ENCODE measurements at places on chromosomes 1 and 21.

GRCh38 chr1:5620418-5620817, 371.8 kb downstream of the NPHP4 start:
- no peak for DNase-seq

DNA sequence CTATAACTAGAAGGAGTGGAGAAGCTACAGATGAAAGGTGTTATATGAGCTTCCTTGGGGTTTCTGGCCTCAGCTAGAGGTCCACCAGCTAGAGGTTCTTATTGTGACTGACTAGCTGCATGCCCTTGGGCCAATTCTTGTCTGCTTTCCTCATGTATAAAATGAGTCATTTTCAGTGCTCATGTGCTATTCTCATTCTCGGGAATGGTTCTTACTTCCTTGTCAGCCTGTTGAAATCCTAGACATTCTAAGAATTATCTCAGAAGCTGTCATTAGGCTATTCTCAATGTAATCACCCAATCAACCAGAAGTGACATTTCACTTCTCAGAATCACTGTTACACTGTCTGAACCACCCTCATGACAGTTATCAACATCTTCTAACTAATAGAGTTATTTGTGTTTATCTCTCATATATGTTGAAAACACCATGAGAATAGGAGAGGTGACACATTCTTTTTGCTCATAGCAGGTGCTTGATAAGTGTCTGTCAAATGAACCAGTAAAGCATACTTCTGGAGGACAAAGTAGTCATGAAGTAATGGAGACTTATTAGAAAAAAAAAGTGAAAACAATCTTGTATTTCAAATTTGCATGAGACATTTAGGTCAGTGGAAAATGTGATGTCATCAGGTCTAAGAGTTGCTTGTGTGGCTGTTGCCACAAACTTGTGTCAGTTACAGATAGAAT, 122.8 kb upstream of the IVNS1ABP start:
- no peak for DNase-seq

DNA sequence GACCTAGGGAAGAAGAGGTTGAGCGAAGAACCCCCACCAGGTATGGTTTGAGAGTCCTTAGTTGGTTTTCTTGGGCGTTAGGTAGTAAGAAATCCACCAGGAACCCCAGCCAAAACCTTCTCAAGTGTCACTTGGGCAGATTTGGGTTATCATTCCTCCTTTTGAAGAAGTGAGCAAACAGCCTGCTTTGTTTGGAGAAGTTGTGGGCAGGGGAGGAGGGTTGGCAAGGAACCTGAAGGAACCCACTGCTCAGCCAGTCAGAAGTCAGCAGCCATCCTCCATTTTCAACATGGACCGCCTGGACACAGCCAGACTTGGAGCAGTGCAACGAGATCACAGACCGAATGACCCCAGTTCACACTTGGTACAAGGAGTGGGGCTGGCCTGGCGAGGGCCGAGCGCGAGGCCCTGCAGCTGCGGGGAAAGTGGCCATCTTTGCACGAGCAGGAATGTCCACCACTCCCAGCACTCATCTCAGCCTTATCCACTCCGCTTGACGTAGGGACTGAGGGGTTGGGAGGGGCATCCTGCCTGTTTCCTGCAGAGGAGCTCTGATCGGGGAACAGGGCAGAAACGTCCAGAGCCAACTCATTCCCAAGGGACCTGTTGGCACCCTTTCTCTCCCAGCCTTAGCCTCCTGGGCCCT, 7.2 kb downstream of the ADPRS start:
- DNase-seq = no peak

- no peak for DNase-seq
Observed at GRCh38 chr1:115980998-115981993, 5.0 kb downstream of the SLC22A15 start.

DNA sequence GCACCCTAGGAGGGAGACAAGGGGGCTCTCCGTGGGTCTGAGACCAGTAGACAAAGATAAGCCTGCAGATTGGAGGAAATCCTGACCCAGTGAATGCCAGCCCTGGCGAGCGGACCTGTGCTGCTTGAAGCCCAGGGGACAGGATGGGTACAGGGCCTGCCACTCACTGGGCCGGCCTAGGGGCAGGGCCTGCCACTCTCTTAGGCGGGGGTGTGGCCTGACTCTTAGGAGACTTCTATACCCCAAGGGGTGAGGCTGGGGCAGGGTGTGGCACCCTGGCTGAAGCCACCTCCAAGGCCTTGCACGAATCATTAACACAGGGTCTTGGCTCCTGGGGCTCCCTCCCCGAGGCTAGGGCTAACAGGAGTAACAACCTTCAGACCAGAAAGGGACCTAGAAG, 30.7 kb downstream of the TRIM62 start:
- no peak for DNase-seq

DNA sequence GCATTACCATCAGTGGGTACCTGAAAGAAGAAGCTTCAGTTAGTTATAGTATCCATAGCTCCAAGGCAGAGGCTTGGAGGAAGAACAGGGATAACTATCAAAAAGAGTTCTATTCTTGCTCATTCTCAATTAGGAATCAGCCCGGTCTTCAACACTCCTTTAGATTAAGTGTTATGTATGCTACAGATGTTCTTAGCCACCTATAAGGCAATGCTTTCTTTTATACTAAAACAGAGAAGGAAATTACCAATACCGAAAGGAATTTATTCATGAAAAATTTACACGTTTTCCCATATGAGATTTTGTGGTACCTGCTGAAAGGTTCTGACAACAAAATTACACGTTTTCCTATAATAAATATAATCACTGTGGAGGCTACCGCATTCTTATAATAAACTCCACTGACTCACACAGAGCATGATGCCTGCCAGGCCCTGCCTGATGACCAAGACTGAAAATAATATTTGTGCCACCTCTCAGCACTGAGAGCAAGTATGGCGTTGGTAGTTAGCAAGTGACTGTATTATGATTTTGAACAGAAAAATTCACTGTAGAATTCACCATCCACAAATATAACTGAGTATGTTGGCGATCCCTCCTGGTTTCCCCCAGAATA, 58.3 kb downstream of the APP start:
- no peak for DNase-seq

- no peak for DNase-seq
Observed at GRCh38 chr1:32208891-32209328, at the start of gene DCDC2B. Gene DCDC2B, plus strand, starts transcription at chr1:32209089. Its CDS starts 5 bp downstream, at chr1:32209094.

DNA sequence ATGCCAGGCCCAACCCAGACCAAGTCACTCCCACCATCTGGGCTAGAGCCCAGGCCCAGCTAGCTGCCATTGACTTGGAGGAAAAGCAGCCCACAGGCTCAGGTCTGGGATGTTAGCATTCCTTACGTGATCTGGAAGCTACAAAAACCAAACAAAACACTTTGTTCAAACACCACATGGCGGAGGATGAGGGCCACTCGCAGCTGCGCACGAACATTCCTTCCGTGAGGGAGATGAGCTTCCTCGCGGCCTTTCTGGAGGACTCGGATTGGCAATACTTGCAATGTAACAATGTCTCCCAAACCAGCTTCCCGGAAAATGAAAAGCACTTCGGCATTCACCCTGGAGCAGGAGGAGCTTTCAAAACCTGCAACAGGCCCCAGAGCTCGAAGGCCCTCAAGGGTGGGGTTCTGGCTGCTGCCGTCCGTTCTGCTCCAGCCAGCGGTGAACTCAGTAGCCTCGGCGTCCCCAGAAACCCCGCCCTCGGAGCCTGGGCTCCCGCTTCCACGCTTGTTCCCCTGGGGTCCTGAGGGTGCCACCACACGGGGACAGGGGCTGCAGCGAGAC, 40.5 kb downstream of the COL6A1 start:
- no peak for DNase-seq

DNA sequence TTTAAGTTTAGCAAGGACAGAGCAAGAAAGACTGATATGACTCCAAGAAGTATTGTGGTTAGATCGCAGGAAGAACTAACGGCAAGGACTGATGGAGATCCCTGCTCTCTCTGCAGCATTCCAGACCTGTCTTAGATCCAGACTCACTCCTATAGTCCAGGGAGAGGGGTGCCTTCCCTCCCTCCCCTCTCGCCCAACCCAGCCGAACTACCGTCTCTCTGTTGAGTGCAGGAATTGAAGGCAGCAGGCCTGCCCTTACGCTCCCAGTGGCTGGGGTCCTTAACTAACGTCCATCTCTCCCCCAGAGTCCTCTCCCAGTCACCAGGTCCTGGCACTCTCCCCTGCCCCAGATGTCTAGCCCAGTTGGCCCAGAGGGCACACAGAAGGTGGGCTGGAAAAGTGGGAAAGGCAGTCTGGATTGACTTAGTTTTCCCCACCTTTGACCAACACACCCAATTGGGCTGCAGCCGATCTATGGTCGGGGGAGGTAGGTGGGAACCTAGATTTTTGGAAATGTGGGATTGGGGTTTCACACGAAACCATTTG, 1.1 kb downstream of the CRABP2 start:
- DNase-seq = no peak

DNA sequence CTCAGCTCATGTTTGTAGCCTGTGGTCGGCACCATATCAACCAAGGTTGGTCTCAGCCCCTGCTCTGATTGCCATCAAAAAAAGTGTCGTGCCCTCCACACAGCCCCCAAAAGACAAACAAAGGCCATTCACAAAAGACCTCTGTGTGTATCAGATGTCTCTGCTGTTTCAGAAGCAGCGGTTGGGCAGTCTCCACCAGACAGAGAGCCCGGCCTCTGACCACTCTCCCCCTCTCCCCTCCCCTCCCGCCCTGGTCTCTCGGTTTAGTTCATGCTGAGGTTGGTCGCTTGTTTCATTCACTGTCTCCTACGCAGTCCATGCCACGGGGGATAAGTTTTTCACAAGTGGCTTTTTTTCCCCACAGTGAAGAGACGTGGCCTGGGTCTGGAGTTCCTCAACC, 27.1 kb downstream of the ACTA1 start:
- no peak for DNase-seq

- DNase-seq = no peak
Observed at GRCh38 chr1:41708332-41708731, 210.4 kb downstream of the HIVEP3 start.
